ENCODE measurements at places on chromosomes 1 and 21.

DNA sequence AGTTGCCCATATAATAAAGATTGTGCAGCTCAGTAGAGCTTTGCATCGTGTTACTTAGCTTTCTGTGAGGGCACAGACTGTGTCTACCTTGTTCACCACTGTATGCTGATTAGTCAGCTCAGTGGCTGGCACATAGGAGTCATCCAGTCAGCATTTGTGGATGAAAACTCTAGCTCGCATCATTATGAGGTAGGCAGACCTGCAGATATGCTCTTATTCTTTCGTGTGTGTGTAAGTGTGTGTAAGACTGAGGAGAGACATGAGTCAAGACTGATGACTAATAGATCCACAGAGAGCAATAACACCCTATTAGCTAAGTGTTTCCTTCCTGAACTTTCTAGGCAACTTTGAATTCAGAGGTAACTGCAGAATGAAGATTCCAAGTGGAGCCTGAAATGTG, 17.1 kb downstream of the TTF2 start:
- DNase-seq, result peak; percentile 50

GRCh38 chr1:88462096-88462487, 222.0 kb upstream of the PKN2 start:
- no peak for DNase-seq

- DNase-seq, result no peak
Measured at GRCh38 chr1:228236744-228237143, 28.9 kb downstream of the OBSCN start.

- no peak for DNase-seq
Measured at GRCh38 chr1:15947382-15948090, 28.4 kb downstream of the ZBTB17 start.

DNA sequence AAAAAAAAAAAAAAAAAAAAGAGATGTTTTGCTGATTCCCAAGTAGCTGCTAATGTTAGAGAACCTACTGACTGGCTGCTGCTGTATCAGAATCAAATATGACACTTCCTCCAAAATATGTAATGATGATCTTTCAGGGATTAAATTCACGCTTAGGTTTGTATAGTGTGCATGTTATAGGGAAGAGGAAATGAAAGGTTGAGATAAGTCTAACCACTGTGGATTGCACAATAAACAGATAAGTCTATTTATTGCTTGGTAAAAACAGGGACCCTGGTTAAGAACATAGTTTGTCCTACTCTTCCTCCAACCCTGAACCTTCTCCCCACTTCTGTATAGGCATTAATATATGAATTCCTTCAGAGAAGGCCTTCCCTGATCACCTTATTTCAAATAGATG, 13.2 kb downstream of the RC3H1 start:
- no peak for DNase-seq

Measured in amniotic stem cell (primary cell).